ENCODE measurements at places on chromosomes 12 and 14.

DNA sequence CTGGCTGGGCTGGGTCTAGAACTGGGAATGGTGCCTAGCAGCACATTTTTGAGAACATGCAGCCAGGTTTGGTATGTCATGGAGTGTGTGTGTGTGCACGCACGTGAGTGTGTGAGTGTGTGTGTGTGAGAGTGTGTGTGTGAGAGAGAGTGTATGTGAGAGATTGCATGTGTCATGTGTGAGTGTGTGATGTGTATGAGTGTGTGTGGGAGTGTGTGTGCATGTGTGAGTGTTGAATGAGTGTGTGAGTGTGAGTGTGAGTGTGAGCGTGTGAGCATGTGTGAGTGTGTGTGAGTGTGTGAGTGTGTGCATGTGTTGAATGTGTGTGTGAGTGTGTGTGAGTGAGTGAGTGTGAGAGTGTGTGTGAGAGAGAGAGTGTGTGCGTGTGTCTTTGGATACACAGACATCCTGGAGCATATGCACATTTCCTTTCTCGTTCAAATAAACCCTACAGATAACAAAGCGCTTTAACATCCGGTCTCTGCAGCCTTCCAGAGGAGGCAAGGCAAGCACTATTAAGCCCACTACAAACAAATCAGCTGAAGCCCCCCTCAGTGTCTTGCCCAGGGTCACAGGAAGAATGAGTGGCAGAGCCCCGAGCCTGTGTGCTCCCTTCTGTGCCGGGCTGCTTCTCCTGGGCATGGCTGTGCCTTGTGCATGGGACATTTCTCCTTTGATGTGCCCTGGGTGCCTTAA is 108.7 kb upstream of the ETV6 start:
- DNase-seq, result no peak

DNA sequence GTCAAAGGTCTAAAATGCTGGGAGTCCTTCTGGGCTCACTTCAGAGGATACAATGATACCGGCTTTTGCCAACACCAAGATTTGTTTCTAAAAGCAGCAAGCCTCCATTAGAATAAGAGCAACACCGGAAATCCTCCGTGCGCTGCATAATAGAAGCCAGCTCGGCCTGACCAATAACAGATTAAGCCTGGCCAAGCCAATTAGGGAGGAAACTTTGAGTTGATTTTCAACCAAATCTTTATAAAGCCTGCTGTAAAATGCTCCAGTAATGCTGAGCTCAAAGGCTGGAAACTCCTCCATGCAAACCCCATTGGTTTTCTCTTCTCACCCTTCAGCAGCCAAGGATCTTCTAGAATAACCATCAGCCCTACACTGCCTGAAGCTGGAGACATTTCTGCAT is 150.1 kb downstream of the NTF3 start:
- no peak for DNase-seq

DNA sequence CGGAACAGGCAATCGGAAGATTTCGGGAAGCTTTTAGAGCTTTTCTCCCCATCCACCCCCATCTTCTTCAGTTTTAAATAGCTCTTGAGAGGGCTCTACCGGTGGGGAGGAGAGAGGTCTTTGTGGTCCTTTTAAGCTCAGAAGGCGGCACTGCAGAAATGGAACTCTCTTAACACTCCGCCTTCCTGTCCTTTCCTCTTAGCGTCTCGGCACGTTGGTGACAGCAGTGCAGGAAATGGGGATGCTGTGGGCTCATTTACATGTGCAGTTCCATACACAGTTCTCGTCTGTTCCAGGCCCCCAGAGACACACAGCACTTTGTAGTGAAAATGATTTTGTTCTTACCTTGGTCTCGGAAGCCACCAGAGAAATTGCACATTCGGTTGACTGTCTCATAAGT is 50.4 kb upstream of the RIN3 start:
- DNase-seq, result no peak

- no peak for DNase-seq
These were observed 42.1 kb downstream of the SCARB1 start for GRCh38 chr12:124821252-124822200.

- DNase-seq, result no peak
These were observed 13.9 kb upstream of the KRT86 start for GRCh38 chr12:52260361-52261207.

GRCh38 chr14:101064718-101065117 is 161.2 kb upstream of the RTL1 start:
- DNase-seq, result no peak

DNA sequence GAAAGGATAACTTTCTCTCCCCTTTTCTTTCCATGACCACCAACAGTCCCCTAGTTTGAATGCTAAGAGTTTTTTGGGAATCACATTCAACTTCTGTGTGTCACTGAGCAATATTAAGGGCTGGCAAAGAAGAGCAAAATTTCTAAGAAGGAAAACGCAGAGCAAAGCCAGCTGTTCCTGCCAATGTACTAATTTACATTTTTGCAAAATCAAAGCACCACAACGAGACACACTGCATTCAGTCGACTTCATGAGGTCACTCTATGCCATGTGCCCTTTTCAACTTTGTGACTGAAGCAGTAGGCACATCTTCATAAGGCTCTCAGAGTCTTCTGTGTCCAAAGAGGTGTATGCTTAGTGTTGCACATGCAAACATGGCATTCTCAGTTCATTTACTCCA is 66.4 kb downstream of the PTPRR start:
- DNase-seq, result no peak

GRCh38 chr14:74936731-74937130 is 13.7 kb upstream of the RPS6KL1 start:
- no peak for DNase-seq

DNA sequence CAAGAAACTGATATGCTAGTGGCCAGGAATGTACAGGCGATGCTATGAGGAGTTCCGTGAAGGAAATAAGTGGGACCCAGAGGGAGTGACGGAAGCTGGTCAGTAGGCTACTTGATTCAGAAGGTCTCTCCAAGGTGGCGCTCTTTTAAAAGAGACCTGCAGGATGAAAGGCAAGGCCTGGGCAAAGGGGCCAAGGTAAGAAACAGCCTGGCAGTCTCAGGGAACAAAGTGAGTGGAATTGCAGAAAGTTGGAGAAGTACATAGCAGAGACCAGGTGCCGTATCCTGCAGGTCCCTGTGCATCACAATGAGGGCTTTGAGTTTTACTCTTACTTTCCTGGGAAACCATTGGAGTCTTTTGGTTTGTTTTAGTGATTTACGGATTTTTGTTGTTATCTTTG is 905.6 kb downstream of the BCL11B start:
- DNase-seq, result no peak

DNA sequence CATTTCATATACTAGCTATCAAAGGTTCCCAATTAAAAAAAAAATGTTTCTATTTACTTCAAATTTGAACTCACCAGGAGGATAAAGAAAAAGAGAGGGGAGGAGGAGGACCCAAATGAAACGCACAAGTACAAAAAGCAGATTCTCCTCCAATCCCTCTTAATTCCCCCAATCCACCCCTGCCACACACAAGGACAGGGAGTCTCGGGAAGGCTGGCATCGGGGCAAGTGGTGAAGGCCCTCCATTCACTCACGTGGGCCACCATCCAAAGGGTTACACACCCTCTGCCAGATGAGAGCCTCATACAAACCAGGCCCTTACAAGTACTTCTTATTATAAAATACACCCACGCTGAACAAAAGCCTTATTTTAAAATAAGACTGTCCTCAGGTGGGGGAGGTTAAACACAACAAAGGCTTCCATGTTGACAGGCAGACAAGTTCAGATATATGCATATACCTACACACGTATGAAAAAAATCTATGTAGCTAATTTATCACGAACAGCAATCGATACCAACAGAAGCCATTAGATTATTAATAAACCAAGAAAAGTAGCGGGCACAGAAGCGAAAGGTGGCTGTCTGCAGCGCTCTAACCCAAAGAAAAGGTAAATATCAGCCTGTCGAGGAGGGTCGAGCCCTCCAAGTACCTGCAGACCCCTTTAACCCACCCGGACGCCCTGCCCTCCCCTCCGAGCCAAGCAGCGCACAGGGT is 1.5 kb downstream of the ATP2B1 start:
- DNase-seq, result peak; percentile 7

GRCh38 chr12:89712706-89713105 is 4.1 kb upstream of the ATP2B1 start:
- DNase-seq, result no peak

DNA sequence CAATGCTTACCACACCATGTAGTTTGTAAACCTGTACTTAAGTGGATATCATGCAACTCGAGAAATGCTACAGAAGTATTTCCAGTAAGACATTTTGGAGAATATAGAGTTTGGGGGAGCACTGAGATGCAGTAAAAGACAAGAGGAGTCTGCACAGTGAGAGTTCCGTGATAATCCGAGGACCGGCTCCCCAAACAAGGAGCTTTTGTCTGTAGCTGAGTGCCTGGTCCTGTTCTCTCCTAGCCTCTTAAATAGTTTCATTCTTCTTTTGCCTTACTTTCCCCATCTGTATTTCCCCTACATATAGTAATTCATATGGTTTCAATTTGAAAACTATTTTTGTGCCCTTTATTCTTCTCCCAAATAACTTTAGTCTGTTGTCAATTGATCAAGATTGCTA is 364.1 kb downstream of the EGLN3 start:
- DNase-seq, result no peak

All from activated effector memory CD4-positive, alpha-beta T cell treated with Interleukin-2 at 50 U/mL for 16 hours (primary cell).